ENCODE measurements at places on chromosomes 7 and 10.
A peak's percentile ranks its signal among the peaks of the same experiment; 100 is the strongest.

DNA sequence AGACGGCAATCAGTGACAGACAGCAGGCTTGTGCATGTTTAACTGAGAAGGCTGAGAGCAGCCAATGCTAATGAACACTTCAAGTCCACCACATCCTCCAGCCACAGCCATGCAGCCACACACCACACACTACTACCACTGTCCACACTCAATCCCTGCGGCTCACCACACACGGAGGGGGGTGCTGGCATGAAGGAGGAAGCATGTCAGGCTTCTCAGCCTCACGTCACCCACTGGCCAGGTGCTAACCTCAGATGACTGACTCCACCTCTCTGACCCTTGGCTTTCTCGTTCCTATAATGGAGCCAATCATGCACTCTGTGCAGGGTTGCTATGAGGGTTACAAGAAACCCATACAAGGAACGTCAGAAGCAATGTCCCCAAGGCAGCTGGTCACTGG is 165.4 kb upstream of the RNF32 start:
- DNase-seq, result no peak

GRCh38 chr10:87505366-87506111 is 846 bp downstream of the MINPP1 start:
- DNase-seq, result peak; percentile 36

GRCh38 chr10:118238573-118239235 is 103.4 kb downstream of the FAM204A start:
- DNase-seq, result no peak

- DNase-seq, result no peak
These were observed 16.9 kb downstream of the TMEM106B start for GRCh38 chr7:12228024-12228423.

DNA sequence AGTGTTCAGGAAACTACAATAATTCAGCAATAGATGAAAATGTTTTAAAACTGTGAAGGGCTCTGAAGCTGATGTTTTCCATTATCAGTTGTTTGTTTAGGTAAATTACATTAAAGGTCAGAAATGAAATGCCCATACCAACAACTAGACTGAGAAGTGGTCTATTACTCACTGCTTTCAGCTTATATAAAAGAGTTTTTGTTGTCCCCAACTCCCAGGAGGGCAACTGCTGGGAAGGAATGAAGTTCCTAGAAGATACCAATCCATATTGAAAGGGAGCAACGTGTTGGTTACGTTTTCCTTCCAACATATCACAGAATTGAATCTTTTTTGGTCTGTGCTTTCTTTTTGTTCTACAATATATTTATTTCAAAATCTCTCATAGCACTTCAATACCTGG is 330.6 kb upstream of the LRRN3 start:
- no peak for DNase-seq

- no peak for DNase-seq
These were observed 38.6 kb downstream of the MAGI2 start for GRCh38 chr7:79414910-79415309.

DNA sequence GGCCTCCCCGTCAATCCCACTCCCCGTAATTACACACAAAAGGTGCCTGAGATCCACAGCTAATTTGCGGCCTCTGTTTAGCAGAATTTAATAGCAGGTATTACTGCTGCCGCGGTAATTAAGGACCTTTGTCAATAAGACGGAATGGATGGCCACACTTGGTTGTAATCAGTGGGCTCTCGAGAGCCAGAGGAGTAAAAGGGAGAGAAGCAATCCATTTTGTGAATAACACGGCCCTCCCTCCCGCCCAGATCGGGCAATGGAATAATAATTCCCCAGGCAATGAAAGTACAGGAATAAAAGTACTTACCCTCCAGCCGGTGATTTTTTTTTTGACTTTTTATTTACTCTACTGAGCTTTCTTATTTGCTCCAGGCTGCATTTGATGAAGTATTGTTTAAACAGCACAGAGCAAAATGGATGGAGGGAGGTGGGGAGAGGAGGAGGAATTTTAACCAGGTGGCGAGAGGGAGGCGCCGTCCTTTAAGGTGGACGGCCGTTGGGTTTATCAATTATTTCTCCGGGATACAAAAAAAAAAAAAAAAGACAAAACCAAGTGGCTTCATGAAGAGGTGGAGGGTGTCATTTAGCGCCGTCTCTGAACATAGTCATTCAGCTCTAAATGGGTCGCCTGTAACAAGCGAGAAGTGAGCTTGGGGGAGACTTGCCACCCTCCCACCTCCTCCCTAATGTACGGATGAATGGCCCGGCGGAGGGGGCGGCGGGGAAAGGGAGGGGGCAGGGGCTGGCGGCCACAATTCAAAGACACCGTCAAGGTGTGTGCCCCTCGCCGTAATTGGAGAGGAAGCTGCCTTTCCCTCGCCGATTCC is 120.3 kb downstream of the BUB3 start:
- no peak for DNase-seq

- no peak for DNase-seq
These were observed 7.5 kb upstream of the CFTR start for GRCh38 chr7:117472335-117472734.

GRCh38 chr10:49328401-49329145 is 29.6 kb downstream of the C10orf71 start:
- DNase-seq, result no peak

- DNase-seq, result no peak
These were observed 453.5 kb downstream of the AUTS2 start for GRCh38 chr7:70051726-70052125.

- no peak for DNase-seq
These were observed 49.0 kb downstream of the RBAK start for GRCh38 chr7:5094641-5095040.

- no peak for DNase-seq
These were observed 70.9 kb upstream of the CHST15 start for GRCh38 chr10:124164264-124164663.

DNA sequence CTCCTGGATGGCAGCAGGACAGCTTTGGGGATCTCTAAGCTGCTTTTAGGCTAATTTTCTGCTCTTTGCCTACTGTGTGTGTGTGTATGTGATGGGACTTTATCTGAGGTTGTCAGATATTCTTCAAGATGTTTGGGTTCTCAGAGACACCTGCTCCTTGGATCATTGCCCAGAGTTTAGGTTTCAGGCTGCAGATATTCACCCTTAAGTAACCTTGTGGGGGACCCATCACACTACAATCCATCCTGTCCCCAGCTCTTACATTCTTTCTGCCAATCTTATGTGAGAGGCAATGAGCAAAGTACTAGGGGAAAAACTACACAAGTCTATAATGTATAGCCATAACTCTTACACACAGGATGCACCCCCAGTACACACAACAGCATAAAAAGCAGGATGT is 263.0 kb upstream of the ZWINT start:
- DNase-seq, result no peak

GRCh38 chr7:142776206-142776844 is 5.6 kb downstream of the PRSS2 start:
- DNase-seq, result no peak

GRCh38 chr10:62130948-62131347 is 137.7 kb downstream of the RTKN2 start:
- no peak for DNase-seq

DNA sequence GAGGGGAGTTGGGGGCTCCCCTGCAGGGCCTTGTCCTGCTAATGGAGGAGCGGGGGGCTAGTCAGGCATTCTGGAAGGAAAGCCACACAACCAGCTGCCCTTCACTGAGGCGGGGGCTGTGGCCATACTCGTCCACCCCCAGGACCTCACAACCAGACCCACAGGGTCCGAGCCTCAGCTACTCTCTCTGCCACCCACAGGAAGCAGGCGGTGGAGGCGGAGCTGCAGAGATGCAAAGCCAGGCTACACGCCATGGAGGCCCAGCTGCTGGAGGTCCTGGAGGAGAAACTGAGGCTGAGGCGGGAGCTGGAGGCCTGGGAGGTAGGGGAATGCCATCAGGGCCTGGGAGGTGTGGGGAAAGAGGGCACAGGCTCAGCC is 3.1 kb downstream of the ABHD11 start:
- DNase-seq, result no peak

GRCh38 chr7:73892003-73892999 is 31.3 kb downstream of the TMEM270 start:
- no peak for DNase-seq

GRCh38 chr10:72736828-72737220 is 44.9 kb downstream of the MCU start:
- DNase-seq, result no peak

DNA sequence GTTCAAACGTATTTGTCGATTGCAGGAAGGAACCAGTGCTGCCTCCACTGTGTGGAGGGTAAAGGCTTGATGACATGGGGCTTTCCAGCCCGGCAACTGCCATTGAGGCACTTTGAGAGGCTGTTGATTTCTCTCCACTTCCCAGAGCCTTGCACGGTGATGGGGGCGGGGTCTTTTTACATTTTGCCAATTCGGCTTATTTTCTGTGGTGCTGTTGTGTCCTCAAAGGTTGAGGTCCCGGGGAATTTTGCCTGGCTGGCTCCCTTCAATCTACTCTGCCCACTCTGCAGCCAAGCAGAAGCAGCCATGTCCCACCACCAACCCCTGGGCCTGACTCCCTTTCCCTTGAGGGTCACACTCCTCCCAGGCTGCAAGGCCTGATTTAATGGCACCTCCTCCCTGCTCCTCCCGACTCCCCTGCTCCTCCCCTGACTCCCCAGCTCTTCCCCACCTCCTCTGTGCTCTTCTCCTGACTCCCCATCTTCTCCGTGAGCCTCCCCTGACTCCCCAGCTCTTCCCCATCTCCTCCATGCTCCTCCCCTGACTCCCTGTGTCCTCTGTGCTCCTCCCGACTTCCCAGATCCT is 39.0 kb downstream of the OAT start:
- no peak for DNase-seq

GRCh38 chr10:22365644-22366434 is 20.5 kb downstream of the SPAG6 start:
- no peak for DNase-seq

DNA sequence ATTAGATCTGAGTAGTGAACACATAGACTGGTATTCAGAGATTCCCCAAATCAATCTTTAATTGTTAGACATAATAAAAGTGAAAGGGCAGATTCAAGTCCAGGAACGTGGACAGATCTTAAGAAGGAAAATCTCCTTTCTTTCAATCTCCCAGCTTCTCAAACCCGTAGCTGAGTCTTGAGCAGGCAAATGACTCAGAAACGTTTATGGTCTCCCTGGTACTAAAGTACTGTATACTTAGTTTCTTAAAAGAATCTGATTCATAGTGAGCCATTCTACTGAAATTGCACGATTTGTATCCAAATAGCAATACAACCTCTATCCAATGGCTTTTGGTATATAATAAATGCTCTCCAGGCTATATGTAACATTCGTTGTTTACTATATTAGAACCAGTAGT is 140.4 kb upstream of the RHEB start:
- no peak for DNase-seq

DNA sequence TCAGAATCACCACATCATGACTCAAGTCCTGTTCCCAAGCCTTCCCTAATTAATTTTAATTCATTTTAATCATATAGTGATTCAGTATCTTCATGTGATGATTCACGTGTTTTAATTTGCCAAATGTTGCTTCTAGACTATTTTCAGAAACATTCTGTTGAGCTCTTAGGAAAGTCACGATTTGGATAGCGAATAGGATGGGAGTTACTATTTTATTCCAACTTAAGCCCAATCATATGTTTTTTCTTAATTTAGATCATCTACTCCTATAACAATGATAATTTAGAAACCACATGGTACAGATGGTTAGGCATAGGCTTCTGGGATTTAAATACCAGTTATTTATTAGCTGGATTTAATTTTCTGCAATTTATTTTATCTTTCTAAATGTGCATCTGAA is 49.1 kb downstream of the RAPGEF5 start:
- no peak for DNase-seq
